ENCODE measurements at places on chromosomes 1 and 21.

- DNase-seq, result no peak
Measured at GRCh38 chr21:46067505-46068201, 30.3 kb upstream of the COL6A2 start.

- peak; percentile 37 for DNase-seq
Measured at GRCh38 chr21:37463083-37463801, 96.7 kb downstream of the DYRK1A start.

- no peak for DNase-seq
Measured at GRCh38 chr1:51242546-51242945, 6.5 kb downstream of the RNF11 start.

DNA sequence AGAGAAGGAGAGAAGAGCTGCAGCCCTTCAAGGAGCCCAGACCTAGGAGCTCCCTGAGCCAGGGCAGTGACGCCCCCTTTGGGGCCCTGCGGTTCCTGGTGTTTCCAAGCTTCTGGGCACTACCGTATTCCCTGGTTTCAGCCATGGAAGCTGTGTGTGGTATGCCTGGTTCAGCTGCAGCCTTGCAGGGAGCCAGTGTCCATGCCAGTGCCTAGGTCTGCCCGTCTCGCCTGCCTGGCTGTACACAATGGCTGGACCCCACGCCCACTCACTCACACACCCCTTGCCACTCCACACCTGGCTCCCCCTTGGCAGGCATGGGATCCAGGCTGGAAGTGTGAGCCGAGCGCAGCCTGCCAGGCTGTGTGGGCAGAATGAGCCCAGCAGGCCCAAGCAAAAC is 87.7 kb downstream of the ADARB1 start:
- no peak for DNase-seq

Data from NB4 (cell line).